Activated CD4-positive, alpha-beta T cell treated with anti-CD3 and anti-CD28 coated beads, Interleukin-2, amount 10 ng/mL, durations not matched to agents 7 days and 5 days (primary cell): ENCODE measurements at places on chromosomes 7 and 10.

GRCh38 chr10:89163265-89163995 is 43.7 kb downstream of the CH25H start:
- peak; percentile 72 for DNase-seq

GRCh38 chr7:6575281-6576023 is 1.8 kb upstream of the ZDHHC4 start:
- DNase-seq: no peak

DNA sequence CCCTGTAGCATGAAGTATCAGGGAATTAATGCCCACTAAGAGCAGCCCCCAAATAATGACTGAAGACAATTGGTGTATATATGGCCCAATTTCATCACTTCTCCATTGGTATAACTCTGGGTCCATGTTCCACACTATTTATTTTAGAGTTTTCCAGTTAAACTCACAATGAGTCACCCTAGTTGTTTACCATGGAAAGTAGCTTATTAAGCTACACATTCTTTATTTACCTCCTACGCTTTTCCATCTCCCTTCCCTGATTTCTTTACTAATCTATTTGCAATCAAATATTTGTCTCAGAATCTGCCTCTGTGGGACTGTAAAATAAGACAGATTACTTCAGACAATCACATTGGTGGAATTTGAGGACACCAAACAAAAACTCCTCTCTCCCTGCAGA is 655.6 kb downstream of the SORCS1 start:
- no peak for DNase-seq

- no peak for DNase-seq
Measured at GRCh38 chr7:134836447-134836846, 57.0 kb downstream of the CALD1 start.

- no peak for DNase-seq
Measured at GRCh38 chr7:144957998-144958397, 122.1 kb upstream of the TPK1 start.

- DNase-seq: peak; percentile 71
Measured at GRCh38 chr10:124648738-124649137, 95.4 kb downstream of the FAM53B start.
